ENCODE measurements at places on chromosomes 2 and 18.

- no peak for DNase-seq
These were observed 9.9 kb downstream of the IMPA2 start for GRCh38 chr18:11991021-11991795.

- no peak for DNase-seq
These were observed 35.6 kb downstream of the PDE6D start for GRCh38 chr2:231745303-231746038.

DNA sequence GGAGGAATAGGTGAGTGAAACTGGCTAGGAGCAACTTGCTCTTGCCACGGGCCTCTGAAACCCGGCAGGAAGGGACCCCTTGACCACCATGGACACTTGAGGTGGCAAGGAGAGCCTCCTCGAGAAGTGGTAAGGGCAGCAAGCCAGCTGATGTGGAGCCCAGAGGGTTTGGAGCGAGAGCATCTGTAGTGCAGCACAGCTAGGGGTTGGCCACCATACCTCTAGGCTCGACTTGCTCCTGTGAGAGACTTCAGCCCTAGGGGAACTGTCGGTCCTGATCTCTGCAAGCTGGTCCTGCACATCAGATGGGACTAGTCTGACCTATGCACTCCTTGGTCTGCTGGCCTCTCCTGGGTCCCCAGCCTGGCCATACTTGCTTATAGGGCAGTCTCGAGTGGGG lies 158.4 kb downstream of the CCDC178 start:
- DNase-seq = no peak

DNA sequence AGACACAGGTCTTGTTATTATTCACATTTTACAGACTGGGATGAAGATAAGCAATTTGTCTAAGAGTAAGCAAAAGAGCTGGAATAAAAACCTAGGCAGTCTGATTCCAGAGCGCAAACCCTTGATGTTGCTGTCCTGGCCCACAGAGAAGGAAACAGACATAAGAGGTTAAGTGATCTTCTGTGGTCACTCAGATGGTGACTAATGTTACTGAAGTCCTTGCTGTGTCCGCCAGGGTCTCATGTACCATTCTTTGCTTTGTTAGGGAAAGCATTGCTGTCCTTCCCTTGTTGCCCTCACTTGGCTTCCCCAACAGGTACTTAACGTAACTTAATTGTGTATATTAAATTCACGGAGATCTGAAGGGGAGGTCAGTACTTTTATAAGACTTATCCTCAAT lies 14.9 kb upstream of the FAP start:
- DNase-seq = no peak
